IPS DF 6.9 (cell line): ENCODE measurements at places on chromosomes 7 and 10.

GRCh38 chr10:129483430-129484010 lies 16.5 kb downstream of the MGMT start:
- no peak for DNase-seq

DNA sequence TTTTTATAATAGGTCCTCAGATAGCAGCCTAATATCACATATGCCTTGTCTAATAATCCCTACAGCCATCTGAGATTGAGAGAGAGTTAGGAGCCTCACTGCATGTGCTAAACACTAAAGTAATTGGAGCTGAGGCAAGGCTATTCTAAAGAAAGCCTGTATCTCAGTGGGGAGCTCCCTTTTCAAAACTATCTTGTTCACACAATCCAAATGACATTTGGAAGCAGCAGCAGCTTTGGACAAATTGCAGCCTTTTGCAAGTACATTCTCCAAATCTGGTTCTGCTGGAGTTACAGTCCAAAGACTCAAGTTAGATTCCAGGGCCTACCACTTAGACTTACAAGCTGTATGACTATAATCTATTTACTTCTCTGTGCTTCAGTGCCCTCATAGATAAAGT lies 104.5 kb downstream of the MACC1 start:
- DNase-seq, result no peak

DNA sequence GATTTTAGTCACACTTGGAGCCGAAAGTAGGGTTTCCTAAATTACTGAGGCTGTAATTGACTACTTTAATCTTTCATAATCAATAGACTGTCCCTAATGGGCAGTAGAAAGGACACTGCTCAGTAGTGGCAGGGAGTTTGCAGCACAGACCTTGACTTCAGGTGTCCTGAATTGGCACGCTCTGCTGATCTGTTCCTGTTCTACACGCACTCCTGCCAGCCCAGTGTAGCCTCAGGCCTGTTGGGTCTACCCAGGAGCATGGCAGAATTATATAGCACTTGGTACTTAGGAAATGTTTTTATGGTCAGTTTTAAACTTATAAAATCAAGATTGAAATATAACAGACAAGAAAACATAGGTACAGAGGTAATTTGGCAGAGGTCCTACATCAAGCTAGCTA lies 9.0 kb downstream of the EIF4H start:
- no peak for DNase-seq

- no peak for DNase-seq
Observed at GRCh38 chr10:117619223-117619622, 76.7 kb downstream of the EMX2 start.

DNA sequence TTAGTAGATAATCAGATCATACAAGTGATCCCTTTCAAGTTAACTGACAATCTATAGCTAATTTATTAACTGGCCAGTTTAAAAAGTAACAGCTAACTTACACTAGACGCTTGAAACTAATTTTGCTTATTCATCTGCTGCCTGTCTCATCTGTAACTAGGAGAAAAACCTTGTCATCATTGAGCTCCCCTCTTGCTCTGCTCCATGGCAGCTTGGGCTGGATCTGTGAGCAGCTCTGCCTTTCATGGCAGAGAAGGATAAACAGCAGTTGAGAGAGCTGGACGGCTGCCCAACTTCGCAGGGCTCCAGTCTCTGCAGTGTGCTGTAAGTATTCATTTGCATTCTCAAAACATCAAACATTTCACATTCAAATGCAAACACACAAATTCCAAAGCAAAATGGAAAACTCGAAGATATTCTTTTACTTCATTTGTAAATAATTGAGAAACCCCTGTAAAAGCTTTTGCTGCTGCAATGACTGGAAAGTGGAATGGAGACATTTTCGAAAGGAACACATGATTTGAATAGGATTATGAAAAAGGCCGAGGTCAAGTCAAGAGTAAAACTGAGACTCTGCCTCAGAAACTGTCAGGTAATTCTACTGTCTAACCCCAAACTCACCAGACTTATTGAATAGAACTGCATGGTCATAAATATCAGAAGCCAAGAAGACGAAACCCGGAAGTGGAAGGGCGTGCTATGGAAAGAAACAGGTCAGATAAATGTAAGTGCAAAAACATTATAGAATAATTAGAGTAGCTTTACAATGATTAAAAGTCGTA lies 17.6 kb downstream of the SLC35B4 start:
- no peak for DNase-seq

DNA sequence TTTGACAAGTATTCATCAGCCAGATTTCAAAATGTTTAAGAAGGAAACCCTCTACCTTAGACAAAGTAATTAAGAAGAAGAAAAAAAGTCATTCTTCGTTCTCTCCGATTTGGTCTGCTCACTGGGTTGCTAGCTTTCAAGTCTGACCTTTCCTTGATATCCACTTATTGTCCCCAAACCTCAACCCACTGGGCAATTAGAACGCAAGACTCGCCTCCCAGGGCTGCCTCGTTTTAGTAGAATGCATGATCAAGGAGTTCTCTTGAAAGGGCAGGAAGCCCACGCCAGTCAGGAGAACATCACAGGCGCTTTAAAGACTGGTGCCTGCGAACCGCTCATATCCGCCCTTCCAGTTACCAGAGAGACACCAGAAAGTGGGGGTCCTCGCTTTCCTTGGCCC lies 637.7 kb downstream of the PARD3 start:
- DNase-seq, result no peak

DNA sequence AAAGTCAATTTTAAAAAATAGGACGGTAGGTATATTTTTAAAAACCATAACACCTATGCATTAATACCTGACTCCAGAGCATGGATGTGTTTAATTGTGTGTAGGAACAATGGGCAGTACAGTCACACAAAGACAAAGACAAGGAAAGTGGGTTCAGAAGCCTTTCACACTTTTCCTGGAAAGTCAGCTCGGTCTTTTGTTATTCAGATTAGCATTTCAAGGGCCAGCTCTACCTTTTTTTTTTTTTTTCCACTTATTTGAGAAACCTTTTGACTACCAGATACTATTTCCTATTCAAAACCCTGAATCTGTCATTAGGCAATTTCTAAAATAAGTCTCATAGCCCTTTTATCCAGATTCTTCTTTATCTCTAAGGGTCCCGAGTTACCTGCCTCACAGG lies 401.9 kb downstream of the PARD3 start:
- DNase-seq, result no peak

DNA sequence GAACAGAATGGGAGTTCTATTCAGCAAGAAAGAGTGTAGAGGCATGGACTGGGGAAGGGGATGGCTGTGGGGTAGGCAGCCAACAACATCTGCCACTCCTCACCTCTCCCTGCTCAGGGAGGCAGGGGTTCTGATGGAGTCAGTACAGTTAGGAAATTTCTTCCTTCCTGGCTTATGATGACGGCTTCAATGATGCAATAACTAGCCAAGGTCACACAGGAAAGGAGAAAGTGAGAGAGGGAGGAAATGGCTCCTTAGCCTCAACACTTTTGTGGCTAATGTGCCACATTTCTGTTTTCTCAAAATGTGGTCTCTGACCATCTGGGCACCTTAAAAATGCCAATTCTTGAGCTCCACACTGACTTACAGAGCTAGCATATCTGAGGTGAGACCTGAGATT lies 79.3 kb upstream of the PDZD8 start:
- no peak for DNase-seq

DNA sequence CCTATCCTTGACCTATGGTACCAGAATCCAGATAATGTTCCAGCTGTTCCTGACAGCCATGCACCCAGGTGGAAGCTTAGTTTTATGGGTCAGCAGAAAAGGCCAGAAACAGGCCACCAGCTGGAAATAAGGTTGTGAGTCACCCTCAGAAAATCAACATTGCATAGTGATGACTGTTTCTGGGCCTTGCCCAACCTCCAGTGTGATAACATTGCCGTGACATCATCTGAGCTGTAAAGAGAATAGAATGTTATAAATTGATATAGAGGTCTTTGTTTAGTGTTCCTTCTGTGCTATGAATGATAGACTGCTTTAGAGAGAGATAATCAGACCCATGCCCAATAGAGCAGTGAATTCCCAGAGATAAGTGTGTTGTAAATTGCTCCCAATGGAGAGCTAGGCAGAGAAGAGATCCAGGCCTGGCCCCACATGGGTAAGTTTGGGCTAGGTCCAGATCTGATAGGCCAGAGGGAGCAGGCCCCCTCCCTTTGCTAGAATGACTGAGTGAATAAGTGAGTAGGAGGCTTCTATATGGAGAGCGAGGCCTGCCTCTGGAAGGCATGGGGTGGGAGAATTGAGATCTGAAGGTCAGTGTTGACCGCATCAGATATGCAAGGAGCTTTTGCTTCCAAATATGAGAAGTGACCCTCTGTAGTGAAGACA lies 14.2 kb upstream of the HPS1 start:
- no peak for DNase-seq

- DNase-seq, result no peak
Observed at GRCh38 chr7:105006367-105007136, 7.5 kb upstream of the KMT2E start.

DNA sequence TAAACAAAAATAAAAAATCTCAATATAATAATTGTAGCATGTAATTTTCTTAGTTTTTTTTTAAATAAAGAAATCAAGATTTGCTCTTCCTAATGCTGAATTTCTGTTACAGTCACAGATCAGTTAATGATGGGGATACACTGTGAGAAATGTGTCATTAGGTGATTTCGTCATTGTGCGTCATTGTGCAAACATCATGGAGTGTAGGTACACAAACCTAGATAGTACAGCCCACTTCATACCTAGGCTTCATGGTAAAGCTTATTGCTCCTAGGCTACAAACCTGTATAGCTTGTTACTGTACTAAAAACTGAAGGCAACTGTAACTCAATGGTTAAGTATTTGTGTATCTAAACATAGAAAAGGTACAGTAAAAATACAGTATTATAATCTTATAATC lies 74.4 kb upstream of the LSM8 start:
- no peak for DNase-seq

DNA sequence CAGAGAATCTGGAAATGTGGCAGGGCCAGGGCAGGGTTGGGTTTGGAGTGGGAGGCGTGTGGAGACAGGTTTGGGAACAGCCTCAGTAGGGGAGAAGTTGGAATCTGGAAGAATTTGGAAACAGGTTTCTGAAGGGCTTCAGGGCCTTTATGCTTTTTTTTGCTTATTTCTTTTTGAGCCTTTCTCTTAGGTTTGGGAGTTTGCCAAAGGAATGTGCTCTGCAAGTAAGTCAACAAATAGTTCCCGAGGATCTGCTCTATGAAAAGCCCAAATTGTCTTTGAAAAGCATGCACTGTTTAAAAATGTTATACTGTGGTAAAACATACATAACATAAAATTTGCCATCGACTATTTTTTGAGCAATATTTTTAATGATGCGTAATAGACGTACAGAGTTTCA lies 86.7 kb upstream of the ADRB1 start:
- no peak for DNase-seq

DNA sequence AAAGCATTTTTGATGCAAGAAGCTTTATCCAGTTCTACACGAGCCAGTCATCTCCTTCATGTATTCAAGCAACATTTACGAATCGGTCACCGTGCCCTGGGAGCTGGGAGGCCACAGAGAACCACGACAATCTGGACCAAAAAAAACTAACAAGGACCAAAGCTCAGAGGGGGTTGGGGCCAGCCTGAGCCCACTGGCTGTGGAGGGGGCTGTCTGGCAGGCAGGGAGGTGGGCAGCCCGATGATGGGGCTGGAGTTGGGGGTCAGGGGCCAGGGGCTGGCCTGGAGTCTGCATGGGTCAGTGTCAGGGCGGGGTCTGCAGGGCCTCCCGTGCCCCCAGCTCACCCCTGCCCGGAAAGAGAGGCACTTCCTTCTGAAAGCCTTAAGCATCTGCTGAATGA lies 12.5 kb upstream of the GRIFIN start:
- DNase-seq, result no peak

DNA sequence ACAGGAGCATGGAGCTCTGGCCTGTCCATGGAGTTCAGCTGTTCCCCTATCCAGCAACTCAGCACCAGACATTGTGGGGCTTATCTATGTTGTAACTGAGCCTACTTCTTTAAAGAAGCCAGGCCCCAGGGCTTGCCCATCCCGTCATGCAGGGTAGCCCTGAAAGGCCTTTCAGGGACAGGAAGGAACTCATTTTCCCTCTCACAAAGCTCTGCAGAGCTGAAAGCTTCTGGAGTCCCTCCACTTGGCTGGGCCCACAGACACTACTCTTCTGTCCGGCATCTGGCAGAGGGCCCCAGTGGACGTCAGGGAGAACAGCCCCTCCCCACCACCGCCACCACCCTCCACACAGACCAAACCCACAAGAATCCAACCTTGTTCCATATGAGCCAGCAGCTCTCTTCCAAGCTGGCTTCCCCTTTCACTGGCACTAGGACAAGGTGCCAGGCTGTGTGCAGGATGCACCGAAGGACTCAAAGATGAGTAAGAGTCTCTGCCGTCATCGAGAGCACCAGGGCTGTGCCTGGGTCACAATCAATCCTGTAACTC lies 33.1 kb downstream of the DENND2A start:
- DNase-seq, result no peak

- DNase-seq, result no peak
Observed at GRCh38 chr7:30799976-30800661, 28.9 kb downstream of the MINDY4 start.

- no peak for DNase-seq
Observed at GRCh38 chr10:60041489-60042133, 135.3 kb upstream of the CCDC6 start.

DNA sequence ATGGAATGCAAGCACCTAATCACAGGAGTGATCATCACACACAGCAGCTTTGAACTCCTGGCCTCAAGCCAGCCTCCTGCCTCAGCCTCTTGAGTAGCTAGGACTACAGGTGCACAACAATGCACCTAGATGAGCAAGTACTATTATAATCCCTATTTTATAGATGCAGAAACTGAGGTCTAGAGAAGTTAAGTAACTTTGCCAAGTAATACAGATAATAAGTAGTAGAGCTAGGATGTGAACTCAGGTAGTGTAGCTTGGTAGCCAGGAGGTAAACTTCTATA lies 33.7 kb downstream of the DNAJC12 start:
- DNase-seq, result no peak

DNA sequence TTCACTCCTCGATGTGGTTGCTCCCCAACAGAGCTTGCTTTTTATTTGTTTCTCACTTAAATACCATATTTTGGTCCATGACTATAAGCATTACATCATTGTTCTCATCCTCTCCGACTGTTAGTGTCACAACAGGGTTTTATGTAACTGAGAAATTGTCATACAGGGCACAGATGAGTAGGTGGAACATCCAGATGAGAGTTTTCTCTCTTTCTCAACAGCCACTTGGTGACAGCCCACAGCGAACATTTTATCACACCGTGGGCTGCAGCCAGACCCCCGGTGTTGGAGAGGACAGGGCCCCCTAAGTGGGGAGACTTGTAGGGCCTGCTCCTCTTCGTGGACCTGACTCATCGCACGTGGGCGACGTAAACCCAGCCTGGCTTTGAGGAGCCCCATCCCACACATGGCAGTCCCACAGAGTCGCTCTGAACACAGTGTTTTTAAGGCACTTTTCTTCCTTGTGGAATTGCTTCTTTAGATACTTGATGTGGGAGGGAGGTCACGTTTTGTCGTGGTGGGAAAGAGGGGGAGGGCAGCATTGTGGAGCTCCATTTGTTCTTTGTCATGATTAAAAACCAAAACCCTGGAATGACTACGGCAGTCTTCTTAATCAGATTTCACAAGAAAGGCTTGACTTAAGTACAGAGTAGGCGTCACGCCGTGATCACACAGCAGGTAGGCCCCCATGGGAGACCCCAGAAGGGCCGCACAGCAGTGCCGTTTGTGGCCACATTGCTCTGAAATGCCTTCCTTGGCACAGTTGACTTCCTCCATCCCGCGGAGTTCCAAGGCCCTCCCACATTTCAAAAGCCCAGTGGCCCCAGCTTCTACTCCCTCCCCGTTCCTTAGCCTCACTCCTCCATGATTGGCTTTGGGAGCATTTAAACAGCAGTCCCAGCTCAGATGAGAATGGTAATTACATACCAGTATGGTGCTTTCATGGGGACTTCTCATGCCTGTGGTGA lies 220.6 kb downstream of the CCDC3 start:
- no peak for DNase-seq
